ENCODE measurements at places on chromosomes 2 and 18. TPM values are rescaled to one million over a fixed set of nuclear protein-coding genes. Genes with fewer than 3 reads are reported as not detected.

Gene LOXL3
- total RNA-seq = 2.2 TPM

Gene IL1A
- not detected for total RNA-seq

Gene ANKRD62
- not detected for total RNA-seq

Gene HSBP1L1
- total RNA-seq = 68.4 TPM

GRCh38 chr2:224722770-224723169 lies 6.6 kb upstream of the CCDC195 start:
- no peak for DNase-seq

GRCh38 chr2:189444322-189444721 lies 3.0 kb downstream of the WDR75 start:
- DNase-seq = no peak

- peak; percentile 16 for DNase-seq
Observed at GRCh38 chr18:7452331-7452730, 114.8 kb upstream of the PTPRM start.

- DNase-seq = no peak
Observed at GRCh38 chr2:194698012-194698411, 959.0 kb upstream of the SLC39A10 start.

DNA sequence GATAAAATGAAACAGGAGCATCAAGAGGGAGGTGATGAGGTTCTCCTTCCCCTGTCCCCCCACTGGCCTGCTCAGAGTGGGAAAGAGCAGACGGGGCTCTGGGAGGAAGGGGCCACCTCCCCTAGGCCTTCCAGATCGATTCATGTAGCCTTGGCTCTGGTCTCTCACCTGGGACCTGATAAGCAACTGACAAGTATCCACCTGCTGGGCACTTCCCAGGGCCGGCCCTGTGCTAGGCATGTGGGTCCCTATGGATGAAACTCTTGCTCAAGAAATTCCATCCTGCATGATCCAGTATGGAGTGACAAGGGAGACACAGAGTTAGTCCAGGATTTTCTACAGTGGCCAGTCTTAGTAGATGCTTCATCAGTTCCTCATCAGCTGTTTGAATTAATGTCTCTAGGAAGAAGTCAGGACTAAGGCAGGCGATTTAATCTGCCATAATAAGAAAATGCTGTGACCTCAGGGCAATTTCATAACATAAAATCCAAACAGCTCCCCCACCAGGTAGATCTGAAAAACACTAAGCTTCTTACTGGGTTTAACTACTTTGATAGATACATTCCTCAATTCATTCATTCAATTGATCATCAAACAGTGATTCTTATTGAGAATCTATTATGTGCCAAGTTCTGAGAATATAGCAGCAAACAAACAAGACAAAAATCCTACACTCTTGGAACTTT lies 44.7 kb upstream of the ZFP36L2 start:
- no peak for DNase-seq

- DNase-seq = no peak
Observed at GRCh38 chr2:114724454-114724853, 282.0 kb downstream of the DPP10 start.

GRCh38 chr2:60472041-60472440 lies 81.4 kb downstream of the BCL11A start:
- DNase-seq = no peak

DNA sequence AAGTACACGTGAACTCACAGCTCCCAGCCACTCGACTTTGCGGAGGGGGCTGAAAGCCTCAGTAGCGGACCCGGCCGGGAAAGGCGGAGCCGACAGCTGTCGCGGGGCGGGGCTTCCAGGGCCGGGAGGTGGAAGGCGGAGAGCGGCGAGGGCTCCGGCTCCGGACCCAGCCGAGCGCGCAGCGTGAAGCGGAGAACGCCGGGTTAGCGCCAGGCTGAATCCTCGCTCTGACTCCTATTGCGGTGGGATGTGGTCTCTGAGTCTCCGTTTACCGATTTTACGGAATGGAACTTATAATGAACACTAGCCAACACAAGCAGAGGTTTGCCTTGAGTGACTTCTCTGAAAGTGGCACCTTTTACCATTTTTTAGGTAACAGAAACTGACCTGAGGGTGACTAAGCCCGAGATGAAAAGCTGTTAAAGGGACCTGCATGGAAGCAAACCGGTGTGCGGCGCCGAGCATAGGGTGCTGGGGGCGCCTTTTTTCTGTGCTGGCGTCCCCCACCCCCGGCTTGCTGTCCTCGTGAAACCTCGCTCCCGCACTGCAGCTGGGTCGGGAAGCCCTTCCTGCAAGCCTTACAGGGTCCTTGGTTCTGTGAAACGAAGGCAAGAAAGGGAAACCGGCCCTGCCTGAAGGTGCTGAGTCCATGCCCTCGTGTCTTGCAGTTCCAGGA lies 72.9 kb downstream of the EN1 start:
- DNase-seq = peak; percentile 23

DNA sequence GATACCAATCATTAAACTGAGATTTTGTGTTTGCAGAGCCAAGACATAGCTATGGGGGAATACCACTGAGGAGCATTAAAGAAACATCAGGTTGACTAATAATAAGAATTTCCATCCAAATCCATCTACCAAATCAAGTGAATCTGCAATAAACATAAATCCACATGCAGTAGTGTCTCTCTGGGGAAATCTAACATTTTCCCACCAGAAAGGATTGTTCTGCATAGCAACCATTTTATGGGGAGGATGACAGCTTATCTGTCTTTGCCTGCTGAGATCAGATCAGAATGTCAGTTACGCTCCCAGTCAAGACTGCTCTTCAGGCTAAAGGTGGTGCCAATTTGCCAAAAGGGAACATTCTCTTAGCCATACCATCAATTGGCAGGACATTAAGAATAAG lies 1098.9 kb upstream of the CHAC2 start:
- DNase-seq = no peak
